Endothelial cell of umbilical vein (primary cell): ENCODE measurements at places on chromosomes 1 and 21. TPM values are rescaled to one million over a fixed set of nuclear protein-coding genes. Genes with fewer than 3 reads are reported as not detected.

The GPR52 gene
- 0.72 and 2.2 TPM in 2 replicates for total RNA-seq

The SELP gene
- total RNA-seq: 0.48 and 1.3 TPM in 2 replicates

The ACTA1 gene
- total RNA-seq: 0.22 TPM in 1 of 2 replicates, not detected in the other

DNA sequence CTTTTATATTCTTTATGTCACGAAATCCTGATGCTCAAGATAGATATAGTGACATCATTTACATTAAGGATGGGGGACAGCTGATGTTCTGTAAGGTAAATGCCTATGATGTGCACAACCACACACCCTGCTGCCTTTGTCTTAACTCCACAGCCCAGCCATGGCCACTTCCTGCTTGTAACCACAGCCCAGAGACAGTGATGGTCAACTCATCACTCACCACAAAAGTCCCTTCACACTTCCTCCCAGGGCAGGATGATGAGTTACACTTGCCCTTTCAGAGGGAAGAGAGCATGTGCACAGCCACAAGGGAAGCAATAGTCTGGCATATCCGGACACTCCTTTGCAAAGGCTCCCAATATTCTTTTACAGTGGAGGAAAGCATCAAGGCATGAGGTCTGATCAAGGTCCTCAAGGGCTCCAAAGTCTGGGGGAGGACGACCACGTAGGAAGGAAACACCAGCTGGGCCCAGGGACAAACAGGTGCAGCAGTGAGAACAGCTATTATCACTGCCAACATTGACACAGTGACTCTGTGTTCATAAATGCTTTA is 53.8 kb downstream of the PLPP3 start:
- DNase-seq: no peak

DNA sequence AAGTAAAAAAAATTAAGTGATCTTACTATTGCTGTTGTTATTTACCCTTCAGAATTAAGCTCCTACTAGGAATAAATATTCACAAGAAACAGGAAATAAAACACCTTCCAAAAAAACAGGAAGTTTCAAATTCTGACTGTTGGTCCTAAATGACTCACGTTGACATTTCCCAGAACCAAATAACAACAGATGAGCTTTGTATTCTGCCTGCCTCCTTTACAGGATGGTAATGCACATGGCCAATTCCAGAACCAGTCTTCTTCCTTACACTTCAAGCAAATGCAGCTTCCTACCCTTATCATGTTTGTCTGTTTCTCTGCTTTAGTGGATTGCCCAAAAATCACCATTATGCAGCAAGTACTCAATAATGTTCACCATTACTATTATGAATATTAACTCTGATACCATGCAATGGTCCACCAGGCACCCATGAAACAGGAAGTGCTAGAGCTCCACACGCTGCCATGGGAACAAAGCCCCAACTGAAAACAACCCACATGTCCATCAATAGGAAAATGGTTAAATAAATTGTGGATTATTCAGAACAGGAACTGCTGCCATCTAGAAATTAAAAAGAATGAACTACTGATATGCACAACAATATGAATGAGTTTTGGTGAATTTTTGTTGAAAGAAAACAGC is 8.9 kb downstream of the CASP9 start:
- no peak for DNase-seq

- DNase-seq: peak; percentile 23
These were observed 7.9 kb upstream of the TNNT2 start for GRCh38 chr1:201385299-201385891.

GRCh38 chr1:71371581-71371980 is 290.7 kb upstream of the ZRANB2 start:
- no peak for DNase-seq

DNA sequence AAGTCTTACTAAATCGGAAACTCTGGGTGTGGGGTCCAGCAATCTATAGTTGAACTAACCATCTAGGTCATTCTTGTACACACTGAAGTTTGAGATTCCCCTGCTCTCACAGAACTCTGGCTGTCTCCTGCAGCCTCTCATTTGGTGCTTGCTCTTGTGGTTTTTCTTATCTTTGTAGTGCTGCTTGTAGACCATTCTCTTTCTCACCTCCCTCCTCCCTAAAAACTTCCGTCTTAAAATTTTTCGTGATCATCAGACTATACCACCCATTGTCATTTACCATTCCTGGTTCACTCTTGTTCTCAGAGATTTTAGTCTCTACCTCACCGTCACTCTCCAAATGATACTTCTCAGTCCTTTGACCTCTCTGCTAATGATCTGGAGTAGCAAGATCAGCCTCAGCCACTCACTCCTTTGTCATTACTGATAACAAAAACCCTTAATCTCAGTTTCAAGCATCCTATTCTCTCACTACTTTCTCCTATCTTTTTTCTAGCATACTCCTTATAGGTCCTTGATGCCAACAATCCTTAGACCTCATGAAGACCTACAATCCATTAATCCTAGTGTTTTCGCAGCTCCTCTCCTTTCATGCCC is 13.0 kb upstream of the EPHX4 start:
- no peak for DNase-seq

DNA sequence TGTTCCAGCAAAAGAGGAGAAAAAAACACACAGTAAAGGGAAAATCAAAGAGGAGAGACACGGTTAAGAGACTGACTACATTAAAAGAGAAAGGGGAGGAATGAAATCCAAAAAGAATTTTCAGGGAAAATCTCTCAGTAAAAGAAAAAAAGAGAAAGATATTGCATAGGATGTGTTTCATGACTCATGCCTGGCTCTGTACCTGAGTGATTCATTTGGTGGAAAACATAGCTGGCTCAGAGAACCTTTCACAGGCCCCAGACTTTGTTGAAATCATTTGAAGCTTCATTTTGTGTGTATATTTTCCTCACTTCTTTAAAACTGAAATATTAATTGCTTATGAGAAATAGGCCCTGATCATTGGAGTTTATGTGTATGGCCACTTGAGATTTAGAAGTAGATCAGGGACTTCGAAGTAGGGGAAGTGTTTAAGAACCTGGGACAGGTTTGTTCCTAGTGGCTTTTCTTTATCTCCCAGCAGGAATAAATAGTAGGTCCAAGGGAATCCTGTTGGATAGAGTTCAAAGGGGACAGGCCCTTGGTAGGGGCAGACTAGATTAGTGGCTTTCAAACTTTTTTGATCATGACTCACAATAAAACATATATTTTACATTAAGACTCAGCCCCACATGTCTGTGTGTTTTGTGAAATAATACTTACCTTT is 239.1 kb upstream of the SGIP1 start:
- DNase-seq: peak; percentile 64

GRCh38 chr1:36156329-36157114 is 562 bp downstream of the MAP7D1 start:
- DNase-seq: peak; percentile 82
